ENCODE measurements at places on chromosomes 12 and 14. TPM values are rescaled to one million over a fixed set of nuclear protein-coding genes. Genes with fewer than 3 reads are reported as not detected.
A peak's percentile ranks its signal among the peaks of the same experiment; 100 is the strongest.

- no peak for DNase-seq
These were observed 204.3 kb downstream of the PELI2 start for GRCh38 chr14:56322531-56322930.

DNA sequence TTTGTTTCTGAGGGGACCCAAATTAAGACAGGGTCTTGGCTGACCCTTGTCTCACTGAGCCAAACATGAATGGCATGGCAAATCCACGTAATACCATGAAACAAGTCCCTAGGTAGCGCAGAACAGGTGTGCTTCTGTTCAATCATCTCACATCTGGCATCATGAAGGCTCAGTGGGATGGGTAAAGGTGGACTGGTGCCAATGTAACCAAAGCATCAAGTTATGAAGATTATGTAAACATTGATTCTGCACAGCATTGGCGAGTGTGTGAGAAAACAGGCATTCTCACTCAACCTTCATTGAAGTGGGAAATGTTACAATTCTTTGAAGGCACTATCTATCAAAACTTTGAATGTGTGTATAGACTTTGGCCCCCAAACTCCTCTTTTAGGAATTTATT is 41.9 kb downstream of the PTGER2 start:
- peak; percentile 90 for DNase-seq

DNA sequence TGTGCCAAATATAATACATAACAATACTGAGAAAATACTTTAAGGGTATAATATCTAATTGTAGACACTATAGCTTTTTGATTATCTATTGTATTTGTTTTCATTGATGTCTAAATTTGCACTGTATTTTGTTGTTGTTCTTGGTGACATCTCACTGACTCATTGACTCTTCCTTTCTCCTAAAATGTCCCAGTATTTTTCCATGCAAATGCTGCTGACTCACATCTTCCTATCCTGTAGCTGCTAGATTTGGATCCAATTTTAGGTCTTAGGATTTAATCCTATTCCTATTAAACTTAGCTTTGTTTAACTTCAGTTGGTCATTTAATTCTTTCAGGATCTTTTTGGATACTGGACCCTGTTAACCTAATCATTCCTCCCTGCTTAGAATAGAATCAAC is 148.5 kb downstream of the TMTC2 start:
- peak; percentile 78 for DNase-seq

The FAIM2 gene
- total RNA-seq: not detected

Measured in PC-3 (cell line).